Peyer's patch (tissue), 4 donors: ENCODE measurements at places on chromosomes 7 and 10. TPM values are rescaled to one million over a fixed set of nuclear protein-coding genes. Genes with fewer than 3 reads are reported as not detected.

Gene HOXA3
- total RNA-seq = 11.6 TPM

Gene VGF
- not detected for total RNA-seq

Gene PON1
- not detected for total RNA-seq

Gene MTURN
- 18.2 TPM for total RNA-seq

Gene TTYH3
- 98.5 TPM for total RNA-seq

Gene DYDC1
- total RNA-seq = not detected

Gene EN2
- not detected for total RNA-seq

Gene RPEL1
- not detected for total RNA-seq

Gene TMEM213
- total RNA-seq = not detected

Gene AKR1C8
- not detected for total RNA-seq

Gene CPA2
- total RNA-seq = 2.7 TPM

Gene HOXA4
- total RNA-seq = 11.5 TPM

Gene IDI2
- not detected for total RNA-seq

Gene GIMAP8
- total RNA-seq = 0.88 TPM

Gene SPDYE2B
- total RNA-seq = not detected

Gene ABCB4
- total RNA-seq = 1.2 TPM

Gene TEX47
- not detected for total RNA-seq

Gene SEMA3C
- total RNA-seq = 120 TPM

Gene SMKR1
- total RNA-seq = not detected
